Renal cortical epithelial cell (primary cell): ENCODE measurements at places on chromosomes 11 and 22.

DNA sequence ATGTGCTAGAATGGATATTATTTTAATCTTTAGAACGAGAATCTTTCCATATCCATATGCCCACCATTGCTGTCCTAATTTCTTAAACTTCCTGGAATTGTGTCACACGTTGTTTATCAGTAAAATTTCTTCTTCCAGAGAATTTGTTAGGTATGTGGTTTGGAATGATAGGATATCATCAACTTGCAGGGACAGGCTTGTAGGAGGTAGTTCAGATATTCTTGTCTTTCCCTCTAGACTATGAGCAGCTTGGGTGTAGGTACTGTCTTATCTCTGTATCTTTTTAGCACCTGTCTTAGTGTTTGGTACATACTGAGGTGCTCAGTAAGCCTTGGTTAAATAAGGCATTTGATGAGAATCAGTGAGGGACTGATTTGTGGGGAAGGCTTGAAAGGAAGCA, 3.4 kb downstream of the CTNND1 start:
- DNase-seq: no peak

- peak; percentile 50 for DNase-seq
Measured at GRCh38 chr11:71977743-71978418, 20.8 kb upstream of the IL18BP start.

- DNase-seq: peak; percentile 10
Measured at GRCh38 chr11:11351042-11351586, 1.9 kb downstream of the CSNK2A3 start.

DNA sequence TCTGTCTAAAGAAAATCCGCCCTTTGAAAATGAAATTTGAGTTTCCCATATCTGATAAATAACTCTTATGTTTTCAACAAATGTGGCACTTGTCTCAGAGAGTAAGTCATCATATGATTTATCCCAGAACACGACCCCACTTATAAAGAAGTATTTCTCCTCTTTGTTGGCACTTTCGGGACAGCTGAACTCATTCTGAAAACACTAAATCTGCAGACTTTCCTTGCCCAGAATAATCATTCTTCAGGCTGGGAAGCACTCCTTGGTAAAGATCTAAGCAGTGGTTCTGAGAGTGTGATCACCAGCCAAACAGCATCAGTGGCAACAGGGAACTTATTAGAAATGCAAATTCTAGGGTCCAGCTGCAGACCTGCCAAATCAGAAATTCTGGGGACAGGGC, 532.2 kb upstream of the API5 start:
- no peak for DNase-seq

GRCh38 chr11:23543651-23544222, 683.5 kb upstream of the CCDC179 start:
- DNase-seq: no peak

- DNase-seq: no peak
Measured at GRCh38 chr11:69825037-69825834, 6.0 kb upstream of the FGF3 start.

DNA sequence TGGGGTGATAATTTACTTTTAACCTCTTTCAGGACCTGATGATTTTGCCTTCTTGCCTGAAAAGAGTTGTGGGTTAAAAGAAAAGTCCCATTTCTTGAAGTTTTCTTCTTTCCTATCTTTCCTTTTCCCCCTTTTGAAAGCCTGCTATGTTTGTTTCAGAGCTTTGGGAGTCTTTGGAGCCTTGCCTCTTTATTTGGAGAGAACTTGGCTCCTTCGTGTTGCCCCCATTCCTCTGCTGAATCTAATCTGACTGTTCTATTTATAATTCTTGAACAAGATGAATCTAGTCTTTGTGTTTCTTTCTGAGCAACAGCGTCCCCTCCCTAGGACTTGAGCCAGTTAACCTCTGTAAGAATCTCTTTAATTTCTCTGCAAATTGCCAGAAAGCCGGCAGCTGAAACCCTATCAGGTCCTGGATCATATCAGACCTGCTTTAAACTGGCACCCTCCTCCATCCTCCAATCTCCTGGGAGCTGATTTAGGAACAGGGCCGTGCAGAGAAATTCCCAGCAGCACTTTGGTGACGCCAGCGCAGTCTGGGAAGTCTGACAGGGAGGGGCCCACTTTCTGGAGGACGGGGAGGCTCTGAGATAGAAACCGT, 289.1 kb upstream of the SORL1-AS1 start:
- no peak for DNase-seq

DNA sequence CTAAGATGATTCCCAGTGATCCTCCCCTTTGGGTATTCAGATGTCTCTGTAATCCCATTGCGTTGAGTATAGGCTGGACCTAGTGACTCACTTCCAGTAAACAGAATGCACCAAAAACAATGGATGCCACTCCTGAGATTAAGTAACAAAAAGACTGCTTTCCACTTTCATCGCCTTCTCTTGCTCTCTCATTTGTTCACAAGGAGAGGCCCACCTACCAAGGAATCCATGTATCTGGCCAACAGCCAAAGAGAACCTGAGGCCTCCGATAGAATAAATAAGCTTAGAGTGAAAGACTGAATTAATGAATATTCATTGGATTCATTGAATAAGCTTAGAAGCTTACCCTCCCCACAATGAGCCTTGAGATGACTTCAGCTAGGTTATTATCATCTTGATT, 454.6 kb downstream of the KCNA4 start:
- no peak for DNase-seq

GRCh38 chr11:68579455-68579854, 104.9 kb upstream of the GAL start:
- DNase-seq: peak; percentile 32

DNA sequence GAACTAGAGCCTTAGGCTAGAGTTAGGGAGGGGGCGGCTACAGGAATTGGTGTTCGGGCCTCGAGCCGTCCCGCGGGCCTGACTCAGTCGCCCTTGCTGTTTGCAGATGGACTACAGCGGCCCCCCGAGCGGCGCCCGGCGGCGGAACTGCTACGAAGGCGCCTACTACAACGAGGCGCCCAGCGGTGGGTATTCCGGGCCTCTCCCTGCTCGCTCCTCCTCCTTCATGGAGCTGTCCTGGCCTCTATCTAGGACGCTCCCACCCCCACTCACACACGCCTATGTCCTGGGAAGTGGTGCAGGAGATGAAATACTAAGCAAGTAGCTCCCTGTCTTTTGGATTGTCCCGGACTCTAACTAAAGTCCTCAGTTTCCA, 1.4 kb downstream of the MYOD1 start:
- DNase-seq: no peak

DNA sequence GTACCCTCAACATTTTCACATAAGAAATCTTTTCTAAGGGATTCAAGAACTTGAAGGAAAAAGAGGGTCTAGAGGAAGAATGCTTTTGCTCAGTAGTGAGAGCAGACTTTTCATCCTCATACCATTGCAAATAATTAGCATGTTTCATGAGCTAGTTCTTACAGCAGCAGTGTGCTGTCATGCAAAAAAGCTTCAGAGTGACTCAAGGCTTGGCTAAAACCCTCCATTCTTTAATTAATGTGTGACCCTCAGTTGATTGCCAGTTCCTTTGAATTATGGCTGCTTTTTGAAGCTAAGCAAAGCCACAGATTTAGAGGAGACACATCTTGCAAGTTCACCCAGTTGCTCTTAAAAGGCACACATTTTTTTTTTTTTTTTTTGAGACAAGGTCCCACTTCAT, 36.6 kb upstream of the PCF11 start:
- DNase-seq: peak; percentile 78

DNA sequence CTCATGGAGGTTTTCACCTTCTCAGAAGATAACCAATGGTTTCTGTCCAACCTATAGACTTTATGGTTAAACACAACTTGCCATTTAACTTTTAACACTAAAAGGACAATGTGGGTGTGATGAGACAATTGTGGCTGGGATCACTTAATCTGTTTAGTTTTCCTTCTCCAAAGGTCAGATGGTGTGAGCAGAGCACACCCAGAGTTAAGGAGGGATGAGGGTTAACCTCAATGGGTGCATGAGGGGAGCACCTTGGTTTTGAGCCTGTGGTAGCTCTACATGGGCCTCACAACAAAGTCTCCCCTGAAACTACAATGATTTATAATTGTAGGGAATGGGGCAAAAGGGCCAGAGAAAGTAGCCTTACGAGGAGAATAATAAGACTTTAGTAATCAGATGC, 28.9 kb upstream of the CHRM4 start:
- DNase-seq: no peak

DNA sequence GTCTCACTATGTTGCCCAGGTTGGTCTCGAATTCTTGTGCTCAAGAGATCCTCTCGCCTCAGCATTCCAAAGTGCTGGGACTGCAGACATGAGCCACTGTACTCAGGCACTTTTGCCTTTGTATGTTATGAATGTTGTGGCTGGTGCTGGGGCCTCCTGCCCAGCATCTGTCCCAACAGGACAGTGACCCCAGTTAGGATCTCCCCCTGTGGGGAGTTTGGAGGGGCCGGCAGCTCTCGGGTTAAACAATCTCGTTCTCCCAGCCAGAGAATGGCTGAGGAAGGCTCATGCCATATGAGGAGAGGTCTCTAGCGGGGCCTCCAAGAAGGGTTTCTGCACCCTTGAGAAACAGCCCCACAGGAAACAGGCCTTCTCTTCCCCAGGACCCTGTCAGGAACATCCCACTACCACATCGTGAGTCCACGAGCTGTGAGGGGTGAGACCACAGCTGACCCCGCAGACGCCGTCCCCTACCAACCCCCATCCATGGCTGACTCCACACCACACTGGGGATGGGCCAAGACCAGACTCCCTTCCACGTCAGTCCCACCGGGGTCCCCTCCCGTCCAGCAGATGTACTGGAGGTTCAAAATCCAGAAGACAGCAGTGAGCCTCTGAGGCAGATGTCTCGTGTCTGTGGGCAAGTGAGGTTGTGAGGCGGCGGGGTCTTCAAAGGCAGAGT, 54.1 kb downstream of the SHANK2 start:
- DNase-seq: no peak

DNA sequence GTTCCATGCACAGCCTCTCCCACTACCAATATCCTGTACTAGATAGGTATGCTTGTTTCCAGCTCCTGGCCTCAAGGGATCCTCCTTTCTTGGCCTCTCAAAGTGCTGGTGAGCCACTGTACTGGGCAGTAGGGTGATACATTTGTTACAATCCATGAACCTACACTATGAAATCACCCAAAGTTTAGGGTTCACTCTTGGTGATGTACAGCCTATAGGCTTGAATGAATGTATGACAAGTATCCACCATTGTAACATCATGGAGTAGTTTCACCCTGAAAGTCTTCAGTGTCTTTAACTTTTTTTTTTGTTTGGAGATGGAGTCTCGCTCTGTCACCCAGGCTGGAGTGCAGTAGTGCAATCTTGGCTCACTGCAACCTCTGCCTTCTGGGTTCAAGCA, 31.8 kb downstream of the TRIOBP start:
- no peak for DNase-seq

- no peak for DNase-seq
Measured at GRCh38 chr22:46732513-46732912, 5.5 kb downstream of the CERK start.

DNA sequence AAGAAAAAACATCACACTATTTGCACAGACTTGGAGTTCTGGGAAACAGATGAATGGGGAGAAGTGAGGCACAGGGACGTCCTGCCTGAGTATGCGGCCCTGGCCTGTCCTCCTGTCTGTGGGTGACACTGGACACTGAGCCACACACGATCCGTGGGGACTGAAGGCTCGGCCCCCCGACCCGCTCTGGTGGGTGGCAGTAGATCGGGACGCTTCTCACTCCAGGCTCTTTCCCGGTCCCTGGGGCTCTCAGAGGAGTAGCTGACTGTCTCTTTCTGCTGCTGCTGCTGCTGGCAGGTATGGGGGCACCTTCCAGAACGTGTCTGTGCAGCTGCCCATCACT, 27.7 kb downstream of the MUC6 start:
- DNase-seq: no peak

- DNase-seq: no peak
Measured at GRCh38 chr11:70103256-70103975, 25.3 kb downstream of the ANO1 start.

- DNase-seq: no peak
Measured at GRCh38 chr11:125141686-125142535, 22.6 kb upstream of the PKNOX2 start.

- DNase-seq: no peak
Measured at GRCh38 chr22:20243176-20243536, 25.0 kb downstream of the RTN4R start.

DNA sequence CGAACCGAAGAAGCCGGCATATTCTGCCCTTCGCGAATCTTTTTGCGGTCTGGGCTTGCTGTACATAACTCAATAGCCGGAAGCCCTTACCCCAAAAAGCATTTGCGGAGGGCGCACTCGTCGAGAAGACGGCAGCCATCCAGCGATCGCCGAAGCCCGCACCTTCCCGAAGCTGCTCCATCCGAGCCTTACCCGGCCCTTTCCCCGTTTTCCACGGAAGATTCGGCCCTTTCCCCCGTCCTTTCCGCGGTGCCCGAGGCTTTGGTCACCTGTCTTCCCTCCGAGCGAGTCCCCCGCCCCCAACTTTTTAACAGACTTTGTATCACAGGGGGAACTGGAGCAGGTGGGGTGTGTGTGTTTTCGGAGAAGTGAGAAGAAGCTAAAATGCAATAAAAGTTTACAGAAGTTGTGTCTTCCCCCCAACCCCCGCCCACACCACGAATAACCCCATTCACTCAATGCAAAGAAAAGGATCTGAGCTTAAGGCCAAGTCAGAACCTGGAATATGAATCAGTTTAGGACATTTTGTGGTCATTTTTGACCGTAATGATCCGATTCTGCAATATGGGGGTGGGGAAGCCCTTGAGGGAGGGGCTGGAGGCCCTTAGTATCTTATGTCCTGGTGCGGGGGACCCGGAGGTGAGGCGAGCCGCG, 99.0 kb upstream of the HSD17B12 start:
- no peak for DNase-seq

DNA sequence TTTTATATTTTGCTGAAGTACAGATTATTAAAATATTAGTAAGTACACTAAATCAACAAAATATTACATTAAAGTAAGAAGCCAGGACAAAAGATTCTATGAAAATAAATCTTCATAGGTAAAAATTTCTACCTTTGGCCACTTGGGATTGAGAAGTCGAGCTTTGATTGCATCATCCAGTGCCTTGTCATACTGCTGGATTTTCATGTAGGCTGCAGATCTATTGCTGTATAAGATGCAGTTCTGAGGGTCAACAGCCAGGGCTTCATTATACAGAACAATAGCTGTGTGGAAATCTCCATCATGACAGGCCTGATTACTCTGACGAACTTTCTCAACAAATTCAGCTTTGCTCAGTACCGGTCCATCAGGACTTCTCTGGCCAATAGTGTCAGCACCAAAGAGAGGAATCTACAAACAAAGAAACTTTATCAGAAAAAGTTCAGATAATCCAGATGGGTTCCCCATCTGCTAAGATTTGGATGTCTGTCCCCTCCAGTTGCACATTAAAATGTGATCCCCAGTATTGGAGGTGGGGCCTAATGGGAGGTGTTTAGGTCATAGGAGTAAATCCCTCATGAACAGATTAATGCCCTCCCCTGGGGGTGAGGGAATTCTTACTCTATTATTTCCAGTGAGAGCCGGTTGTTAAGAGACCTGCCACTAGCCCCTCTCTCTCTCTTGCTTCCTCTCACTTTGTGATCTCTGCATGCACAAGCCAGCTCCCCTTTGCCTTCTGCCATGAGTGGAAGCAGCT, 50.0 kb downstream of the TTC28 start:
- DNase-seq: peak; percentile 13

GRCh38 chr11:122931510-122931909, 49.0 kb downstream of the JHY start:
- DNase-seq: no peak
